ENCODE measurements at places on chromosomes 6 and 20.

DNA sequence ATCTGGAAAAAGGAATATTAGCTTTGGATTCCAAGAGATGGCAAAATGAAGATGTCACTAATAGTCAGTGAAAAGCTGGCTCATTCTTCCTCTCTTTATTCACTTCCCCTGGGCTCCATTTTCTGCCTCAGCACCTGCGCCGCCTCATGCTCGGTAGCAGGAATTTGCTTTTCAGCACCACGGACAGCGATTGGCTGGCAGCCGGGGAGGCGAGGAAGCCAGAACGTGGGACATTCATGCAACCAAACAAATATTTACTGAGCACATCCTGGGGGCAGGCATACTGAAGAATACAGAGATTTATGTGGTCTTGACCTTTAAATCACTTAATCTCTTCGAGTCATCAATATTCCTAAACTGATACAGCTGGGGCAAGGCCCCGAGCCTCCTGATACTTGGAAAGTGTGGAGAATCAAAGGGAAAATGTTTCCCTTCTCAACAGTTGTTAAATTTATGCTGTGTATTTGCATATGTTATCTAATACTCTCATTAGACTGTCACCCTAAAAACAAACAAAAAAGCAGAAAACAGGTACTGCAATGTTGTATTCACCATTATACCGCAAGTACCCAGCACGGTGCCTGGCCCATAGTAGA lies 12.1 kb upstream of the PDYN start:
- peak; percentile 51 for DNase-seq

DNA sequence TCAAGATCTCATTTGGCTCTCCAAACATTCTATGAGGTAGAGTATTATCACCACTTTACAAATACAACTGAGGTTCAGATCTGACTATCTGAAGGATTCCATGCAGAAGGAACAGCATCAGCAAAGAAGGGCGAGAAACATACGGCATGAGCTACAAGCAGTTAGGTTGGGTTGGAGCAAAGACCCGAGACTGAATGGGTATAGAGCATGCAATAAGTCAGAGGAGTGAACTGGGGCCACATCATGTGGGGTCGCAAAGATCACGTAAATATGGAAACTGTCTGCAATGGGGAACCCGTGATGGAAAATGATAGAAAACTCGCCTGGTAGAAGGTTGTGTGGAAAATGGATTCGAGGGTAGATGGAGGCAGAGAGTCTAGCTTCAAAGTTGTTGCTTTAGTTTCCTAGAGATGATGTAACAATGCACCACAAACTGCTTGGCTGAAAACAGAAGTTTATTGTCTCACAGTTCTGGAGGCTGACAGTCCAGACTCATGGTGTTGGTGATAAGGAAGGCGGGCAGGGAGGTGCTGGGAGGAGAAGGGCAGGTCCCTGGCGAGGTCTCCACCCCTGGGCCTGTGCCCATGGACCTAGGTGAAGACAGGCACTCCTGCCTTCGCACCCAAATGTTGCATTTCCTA lies 44.3 kb upstream of the BCLAF1 start:
- DNase-seq, result no peak

DNA sequence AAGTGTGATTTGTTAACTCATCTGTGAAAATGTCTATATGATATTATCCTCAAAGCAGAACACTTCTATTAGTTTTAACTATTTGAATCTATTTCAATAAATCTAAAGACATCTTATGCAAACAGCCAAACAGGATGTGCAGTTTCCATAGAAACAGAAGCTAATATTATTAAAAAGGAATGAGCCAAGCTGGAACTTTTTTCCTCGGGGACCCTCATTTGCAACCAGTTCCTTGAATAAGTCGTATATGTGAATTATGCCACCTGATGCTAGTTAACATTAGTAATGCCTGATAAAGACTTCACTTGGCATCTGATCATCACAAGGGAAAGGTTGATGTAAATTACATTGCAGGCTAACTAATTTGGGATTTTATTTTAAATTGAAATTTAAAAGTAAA lies 216.9 kb upstream of the SMLR1 start:
- no peak for DNase-seq

DNA sequence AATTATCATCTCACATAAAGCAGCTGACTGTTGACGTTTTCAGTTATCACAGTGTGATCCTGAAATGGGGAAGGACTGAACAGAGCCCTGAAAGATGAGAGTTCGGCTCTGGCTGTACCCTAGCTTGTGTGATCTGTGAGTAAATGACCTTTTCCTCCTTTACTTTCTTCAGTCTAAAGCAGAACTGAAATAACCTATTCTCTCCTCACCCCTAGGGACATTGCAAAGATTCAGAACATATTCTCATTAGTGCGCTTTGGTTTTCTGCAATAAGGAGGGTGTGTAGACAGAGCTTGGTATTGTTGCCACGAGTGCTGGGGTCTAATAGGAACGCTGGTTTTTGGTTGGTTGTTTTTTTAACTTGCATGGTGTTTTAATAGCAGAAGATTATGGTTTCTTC lies 16.7 kb downstream of the FARS2 start:
- no peak for DNase-seq

DNA sequence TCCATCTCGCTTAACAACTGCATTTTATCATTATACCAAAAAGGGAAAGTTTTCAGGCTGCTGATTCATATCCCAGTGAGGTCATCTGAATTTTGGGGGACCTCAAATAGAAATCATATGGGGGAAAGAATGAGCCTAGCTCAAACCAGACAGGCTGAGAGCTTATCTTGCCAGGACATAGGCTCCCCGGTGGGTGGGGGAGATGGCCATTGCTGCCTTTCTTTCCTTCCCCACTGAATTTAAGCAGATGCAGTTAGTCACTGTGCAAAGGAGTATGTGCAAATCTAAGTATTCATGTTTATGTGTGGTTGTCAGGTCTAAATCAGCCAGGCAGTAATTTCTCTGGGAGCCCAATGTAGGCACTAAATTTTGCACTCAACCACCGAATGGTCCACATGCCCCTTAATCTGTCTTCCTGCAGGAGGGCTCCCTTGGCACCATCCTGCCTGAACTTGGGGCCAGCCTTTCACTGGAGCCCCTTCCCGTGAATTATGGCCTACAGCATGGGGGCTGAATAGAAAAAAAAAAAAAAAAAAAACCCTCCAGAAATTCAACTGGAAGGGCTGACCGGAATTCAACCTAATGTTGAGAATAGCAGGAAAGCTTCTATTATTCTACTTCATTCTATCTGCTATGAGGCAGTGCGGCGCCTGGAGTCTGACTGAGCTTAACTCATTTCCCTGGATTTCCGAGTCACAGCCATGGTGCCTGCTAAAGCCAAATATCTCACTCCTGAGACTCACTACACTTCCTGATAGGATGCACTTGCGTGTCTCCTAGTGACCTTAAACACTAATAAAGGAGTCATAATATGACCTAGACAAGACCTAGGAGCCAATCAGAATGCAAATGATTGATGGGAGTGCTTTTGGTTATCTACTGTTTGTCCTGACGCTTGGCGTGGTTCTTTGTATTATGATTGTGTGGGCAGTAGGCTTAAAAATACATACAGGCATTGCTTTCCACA lies 161.5 kb upstream of the HEY2 start:
- DNase-seq, result no peak

DNA sequence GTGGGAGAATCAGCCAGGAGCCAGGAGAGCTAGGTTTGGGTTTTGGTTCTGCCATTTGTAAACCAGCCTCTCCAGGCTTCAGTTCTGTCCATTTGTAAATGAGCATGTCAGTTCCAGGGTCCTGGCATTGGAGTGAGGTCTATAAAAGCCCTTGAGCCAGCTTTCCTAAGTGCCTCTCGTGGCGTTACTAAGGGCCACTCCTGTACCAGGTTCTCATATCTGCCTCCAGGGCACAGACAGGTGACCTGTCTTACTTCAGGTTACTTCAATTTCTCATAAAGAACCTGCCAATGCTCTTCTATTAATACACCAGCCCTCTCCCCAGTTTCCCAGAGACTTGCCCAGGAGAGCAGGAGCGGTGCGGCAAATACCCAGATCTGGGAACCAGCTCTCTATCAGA lies 101.9 kb downstream of the VEGFA start:
- DNase-seq, result no peak

DNA sequence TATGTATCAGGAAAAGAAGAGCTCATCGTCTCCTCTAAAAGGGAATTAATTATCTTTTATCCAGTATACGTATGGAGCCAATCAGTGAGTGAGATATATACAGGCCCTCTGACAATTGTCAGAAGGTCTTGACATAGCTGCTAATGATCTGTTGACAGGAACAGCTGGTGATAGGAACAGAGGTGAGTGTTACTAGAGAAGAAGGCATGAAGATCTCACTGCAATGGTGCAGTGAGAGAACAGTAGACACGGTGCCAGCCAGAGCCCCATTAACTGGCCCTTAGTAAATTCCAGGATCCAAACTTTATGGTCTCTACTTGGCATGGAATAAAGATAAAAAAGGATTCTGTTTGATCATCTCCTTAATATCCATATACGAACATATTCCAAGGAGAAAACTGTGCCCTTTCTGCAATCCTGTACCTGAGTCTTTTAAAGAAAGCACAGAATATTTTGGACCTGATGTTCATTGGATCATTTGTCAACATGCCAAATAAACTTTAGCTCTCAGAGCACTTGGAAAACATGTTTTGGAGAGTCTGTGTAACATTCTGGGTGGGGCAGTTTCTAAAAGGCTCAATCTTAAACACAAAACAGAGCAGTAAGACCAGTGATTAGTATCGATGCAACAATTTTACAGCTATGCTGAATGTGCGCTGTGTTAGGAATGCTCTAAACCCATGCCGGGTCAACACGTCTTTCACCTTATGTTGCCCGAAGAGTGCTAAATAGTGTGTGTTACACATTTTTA lies 135.8 kb upstream of the CITED2 start:
- no peak for DNase-seq

- DNase-seq, result no peak
Measured at GRCh38 chr20:24705486-24705885, 236.1 kb downstream of the SYNDIG1 start.

- no peak for DNase-seq
Measured at GRCh38 chr6:113732384-113732966, 124.7 kb upstream of the MARCKS start.

DNA sequence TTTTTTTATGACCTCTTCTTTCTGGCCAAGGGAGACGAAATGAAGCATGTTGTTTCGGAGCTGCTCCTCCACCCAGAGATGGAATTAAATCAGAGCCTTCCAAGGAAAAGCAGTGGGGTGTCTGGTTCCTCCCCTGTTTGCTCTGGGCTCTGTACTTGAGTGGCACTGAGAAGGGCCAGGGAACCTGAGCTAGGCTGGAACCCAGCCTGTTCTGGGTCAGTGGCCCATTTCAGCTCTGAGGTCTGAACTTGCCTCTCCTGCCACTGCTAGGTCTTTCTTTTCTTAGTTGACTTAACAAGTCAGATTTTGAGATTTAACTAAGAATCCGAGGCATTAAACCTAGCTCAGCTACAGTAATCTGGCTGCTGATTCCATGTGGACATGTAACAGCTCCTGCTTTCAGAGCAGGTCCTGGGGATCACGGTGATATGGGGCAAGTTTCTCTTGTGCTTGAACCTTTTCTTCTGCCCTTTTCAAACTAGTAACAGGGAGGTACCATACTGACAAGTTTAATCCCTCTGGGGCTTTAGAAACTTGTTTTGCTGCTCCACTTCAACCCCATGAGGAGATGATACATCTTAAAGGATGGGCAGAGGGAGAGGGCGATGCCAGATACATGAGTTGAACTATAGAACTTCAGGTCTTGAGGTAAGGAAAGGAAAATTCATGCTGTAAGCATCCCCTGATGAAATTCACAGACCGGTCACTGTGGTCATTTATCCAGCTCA lies 101.1 kb downstream of the SLC24A3 start:
- no peak for DNase-seq

- peak; percentile 57 for DNase-seq
Measured at GRCh38 chr6:134123666-134124208, 71.3 kb upstream of the SLC2A12 start.

DNA sequence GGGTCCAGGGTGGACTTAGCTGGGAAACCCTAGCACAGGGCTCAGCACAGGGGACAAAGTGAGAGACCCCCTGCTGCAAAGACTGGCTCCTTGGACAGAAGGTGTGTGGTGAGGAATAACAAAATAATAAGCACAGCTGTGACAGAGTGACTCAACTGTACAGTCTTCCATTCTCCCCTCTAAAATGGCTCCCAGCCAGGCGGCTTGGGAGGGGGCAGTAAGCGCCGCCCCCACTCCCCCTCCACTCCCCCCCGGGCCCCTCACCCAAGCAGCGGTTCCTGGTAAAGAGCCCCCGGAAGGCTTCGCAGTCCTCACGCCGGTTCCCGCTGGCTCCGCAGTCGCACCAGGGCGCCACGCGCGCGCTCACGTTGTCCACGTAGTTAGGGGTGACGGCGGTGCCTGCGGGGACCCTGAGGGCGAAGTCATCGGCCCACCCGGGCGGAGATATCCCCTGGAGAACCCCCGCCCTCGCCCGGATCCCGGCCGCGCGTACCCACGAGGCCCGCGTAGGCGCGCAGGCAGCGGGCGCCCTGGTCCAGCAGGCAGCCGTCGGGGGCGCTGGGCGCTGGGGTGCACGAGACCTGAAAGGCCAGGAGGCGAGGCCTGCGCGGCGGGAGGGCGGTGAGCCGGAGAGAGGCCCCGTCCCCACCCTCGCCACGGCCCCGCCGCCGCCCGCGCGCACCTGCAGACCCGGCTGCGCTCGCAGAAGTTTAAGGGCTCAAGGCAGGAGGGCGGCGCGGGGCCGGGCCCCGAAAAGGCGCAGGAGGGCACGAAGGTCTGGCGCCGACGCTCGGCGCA lies 2.7 kb downstream of the GFRA4 start:
- no peak for DNase-seq

DNA sequence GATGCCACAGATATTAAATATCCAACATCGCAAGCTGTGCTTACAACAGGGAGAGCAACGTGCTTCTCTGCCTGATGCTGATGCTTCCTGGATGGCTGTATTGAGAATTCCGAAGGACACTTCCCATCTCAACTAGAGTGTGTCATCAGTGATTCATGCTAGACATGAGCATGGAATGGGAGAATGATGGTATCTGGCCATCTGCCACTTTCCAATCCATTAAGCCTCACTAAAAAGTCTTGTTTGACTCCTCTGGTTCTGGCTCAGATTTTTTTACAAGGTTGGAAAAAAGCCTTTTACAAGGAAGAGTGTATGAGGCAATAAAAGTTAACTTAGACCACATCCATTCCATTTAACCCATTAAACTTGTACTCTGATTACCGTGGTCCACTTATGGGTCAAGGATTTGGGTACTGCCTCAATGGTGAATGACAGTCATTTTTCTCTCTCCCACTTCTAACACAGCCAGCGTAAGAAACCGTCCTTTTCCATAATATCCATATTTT lies 265.3 kb downstream of the UST start:
- DNase-seq, result no peak

- DNase-seq, result peak; percentile 23
Measured at GRCh38 chr6:152170702-152171667, 363.5 kb downstream of the ESR1 start.

DNA sequence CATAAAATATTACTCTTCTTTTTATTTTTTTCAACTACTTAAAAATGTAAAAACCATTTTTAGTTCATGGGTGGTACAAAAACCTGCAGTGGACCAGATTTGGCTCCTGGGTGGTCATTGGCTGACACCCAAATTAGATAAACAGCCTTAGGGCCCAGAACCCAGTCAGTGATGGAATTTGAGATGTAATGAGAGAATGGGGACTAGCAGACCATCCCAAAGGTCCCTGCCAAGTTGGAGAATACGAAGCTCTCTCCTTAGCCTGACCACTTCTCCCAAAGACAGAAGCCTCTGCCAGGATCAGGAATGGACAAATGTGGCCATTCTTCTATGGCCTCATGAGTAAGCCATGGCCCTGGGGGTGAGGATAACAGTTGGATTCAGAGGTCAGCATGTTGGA lies 194.7 kb downstream of the NFATC2 start:
- DNase-seq, result no peak

- no peak for DNase-seq
Measured at GRCh38 chr20:63139837-63140236, 76.1 kb downstream of the YTHDF1 start.

All from CD4-positive, alpha-beta T cell treated with Interferon alpha-2 for 1 hour (primary cell).